ENCODE measurements at places on chromosomes 2 and 18.

DNA sequence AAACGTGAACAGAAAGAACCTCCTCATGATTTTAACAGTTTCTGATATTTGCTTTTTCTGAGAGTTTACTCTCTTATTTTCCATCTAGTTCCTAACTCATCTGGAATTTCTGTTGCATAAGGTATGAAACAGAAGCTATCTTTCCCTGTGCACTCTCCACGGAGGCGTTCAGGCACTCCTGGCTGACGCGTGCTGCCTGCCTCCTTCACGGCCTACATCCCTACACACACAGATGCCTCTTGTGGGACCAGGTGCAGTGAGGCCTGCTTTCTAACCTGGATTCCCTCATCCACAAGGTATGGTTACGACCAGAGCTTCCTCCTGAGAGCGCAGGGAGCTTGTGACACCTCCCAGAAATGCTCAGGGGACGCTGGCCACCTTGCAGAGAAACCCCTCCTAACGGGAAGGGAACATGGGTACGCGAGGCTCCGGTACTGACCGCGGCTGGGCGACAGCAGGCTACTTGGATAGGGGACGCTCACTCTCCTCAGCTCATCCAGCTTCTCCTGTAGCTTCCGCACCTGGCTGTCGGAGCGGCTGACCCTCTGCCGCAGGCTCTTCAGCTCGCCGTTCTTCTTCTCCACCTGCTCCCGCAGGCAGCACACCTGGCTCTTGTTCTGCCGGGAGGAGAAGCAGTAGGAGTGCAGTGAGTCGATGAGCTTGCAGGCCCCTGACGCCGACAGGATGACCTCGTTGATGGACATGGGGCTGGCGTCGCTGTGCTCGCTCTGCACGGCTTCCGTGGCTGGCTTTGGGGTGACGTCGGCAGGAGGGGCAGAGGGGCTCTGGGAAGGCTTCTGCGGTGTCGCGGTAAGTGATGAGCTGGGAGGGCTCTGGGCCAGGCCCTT lies 4.3 kb downstream of the THAP4 start:
- DNase-seq, result no peak

GRCh38 chr2:222707689-222708273 lies 36.3 kb downstream of the MOGAT1 start:
- DNase-seq, result no peak

DNA sequence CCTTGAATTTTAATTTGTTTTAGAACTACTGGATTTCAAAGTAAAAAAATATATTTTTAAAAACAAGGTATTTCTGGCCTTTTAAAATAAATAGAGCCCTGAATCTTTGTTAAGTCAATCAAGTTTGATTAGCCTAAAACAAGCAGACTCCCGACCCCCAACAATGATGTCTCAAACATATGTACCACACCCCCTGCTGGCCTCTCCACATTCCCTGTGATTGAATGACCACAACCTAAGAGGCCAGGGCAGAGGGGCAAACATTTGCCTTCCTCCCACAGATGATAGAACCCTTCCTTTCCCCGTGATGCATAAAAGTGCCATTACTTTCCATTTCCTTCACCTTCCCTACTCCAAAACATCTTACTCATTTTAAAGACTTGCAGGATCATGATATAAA lies 130.9 kb downstream of the STK39 start:
- DNase-seq, result no peak

DNA sequence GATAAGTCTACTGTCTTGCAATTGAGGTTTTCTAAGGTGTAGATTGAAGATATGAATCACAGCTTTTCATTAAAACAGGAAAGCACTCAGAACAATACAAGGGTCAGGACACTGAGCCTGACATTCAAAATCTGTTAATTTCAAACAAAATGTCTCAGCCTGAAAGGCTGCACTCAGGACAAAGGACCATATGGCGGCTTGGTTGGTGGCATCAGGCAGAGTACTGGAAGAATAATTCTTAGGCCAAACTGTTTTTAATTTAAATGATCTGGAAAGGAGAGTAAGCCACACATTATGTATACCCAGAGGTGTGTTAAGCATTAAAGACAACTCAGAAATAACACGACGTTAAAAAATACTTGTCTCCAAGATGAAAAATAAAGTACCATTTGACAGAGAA lies 85.9 kb downstream of the SKA1 start:
- DNase-seq, result no peak

DNA sequence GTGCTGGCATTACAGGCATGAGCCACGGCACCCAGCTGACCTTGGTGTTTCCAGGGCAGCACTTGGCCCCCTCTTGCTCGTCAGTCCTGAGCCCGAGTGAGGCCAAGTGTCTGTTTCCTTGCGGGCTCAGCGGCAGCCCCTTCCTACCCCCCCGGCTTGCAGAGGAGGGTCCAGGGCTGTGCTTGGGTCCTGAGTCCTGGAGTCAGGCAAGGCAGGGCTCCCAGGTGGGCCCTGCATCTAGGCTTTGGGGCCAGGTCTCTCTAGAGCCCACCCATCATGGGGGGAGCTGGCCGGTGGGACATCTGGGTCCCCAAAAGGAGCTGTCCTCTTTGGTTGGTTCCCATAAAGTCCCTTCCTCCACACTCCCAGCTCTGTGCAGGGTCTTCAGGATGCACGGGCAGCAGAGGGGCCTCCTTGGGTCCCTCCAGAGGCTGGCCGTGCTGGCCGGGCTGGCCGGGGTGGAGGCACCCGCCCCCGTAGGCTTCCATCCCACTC lies 63.7 kb upstream of the HPCAL1 start:
- no peak for DNase-seq

DNA sequence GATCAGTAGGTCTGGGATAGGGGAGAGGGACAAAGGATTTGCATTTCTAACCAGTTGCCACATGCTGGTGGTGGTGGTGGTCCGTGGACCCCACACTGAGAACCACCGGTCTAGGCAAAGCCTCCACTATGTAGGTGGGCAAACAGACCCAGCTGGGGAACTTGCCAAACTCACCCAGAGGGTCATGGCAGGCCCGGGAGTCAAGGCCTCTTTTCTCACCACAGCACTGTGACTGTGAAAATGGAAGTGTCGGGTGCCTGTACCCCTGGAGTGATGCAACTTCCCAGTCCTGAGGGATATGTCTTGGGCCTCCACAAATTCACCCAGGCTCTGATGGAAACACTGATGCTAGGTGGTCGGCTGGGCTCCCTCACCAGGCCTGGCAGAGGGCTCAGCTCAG lies 101.2 kb upstream of the SMAD2 start:
- no peak for DNase-seq

GRCh38 chr2:190984595-190984994 lies 29.4 kb downstream of the STAT1 start:
- no peak for DNase-seq

GRCh38 chr2:236399409-236399808 lies 135.2 kb upstream of the ASB18 start:
- no peak for DNase-seq

GRCh38 chr18:35750929-35751328 lies 169.4 kb downstream of the GALNT1 start:
- DNase-seq, result no peak

GRCh38 chr18:37540424-37541138 lies 25.0 kb downstream of the CELF4 start:
- no peak for DNase-seq

GRCh38 chr18:8673256-8674209 lies 31.8 kb upstream of the MTCL1 start:
- DNase-seq, result no peak

- DNase-seq, result no peak
Measured at GRCh38 chr18:43847164-43848091, 570.1 kb upstream of the SYT4 start.

DNA sequence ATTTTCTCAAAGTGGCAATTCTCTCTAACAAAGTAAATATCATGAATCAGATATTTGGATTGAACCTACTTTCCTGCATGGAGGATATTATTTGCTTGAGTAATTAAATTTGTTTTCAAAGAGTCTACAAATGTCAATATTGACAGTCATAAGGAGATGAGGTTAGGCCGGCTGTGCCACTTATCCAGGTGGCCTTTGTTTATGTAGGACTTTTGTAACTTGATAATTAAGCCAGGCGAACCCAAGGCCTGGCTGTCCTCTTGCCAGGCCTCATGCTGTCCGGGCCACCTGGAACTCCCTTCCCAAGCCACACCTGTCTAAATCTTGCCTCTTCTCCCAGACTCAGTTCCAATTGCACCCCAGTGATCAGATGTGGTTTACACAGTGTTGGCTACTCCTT lies 255.2 kb downstream of the ACKR3 start:
- DNase-seq, result no peak

DNA sequence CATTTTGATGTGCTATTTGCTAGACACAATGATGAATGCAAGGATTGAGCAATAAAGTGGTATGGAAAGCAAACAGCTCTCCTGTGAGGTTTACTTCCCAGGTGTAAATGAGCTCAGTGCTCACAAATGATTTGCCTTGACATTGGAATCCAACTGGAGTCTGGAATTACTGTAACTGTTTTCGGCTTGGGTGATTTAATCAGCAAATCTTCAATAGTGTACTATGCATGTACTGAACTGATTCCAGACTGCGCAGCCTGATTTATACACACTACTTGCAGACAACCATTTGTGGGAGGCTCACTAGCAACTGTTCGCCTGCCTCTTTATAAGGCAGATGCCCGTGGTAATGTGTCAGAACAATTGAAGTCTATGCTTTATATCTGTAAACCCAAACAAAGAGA lies 27.9 kb upstream of the SOX11 start:
- DNase-seq, result no peak

DNA sequence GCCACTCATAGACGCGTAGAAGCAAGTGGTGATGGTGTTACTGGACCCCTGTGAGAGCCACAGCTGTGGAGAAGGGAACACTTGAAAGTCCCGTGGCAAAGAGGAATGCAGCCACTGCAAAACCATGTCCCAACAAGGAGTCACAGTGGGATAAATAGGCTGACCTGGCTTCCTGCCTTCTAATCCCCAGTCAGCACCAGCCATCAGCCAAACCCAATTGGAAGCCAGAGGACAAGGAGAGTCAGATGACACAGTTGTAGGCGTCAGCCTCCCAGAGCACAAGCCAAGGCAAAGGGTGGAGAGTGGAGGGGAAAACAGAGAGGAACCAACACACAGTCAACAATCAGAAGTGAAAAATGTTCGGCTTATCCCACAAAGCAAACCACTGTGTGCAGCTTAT lies 5.5 kb upstream of the CYBRD1 start:
- DNase-seq, result no peak

- no peak for DNase-seq
Measured at GRCh38 chr2:152694161-152694661, 23.1 kb downstream of the PRPF40A start.

DNA sequence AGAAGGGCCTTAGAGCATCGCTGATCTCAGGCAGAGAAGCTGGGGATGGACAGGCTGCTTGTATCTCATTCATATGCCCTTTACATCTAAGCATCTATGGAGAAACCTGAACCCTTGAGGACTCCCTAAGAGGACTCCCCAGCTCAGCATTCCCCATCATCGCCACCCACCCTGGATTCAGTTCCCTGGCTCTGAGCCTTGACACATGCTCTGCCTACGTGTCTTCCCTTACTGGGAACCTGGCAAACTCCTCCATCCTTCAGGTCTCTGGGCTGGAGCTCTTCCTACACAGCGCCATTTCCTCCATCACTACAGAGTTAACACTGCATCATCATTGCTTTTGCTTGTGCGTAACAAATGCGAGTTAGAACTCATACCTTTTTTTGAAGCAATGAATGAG lies 31.2 kb upstream of the OTOF start:
- DNase-seq, result no peak

DNA sequence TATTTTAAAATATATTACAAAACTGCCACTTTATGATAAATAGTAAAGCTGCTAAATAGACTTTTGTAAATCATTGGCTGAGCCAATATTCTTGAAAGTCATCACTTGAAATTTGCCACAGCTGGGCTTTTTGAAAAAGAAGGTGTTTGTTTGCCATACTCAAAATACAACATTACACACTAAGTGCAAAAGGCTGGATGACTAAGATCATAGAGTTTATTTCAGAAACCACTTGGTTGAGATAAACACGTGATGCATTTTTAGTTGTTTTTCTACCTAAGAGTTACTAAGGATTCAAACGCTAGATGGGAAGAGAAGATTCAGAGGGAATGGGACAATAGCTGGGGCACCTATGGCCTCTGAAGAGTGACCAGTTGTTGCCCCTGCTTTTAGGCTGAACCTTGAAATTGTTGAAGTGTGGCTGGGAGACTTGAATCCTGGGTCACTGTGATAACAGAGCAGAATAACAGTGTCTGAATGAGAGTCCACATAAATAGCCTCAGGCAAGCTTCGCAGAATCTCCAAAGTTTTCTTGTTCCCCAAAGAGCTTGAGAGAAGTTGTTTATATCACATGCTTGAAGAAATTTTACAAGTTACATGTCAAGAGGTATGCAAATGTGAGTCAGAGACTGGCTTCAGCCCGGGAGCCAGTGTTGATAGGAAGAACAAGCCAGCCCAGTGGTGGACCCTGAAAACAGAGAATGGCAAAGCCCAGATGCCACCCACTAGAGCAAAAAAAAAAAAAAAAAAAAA lies 409.8 kb downstream of the GPD2 start:
- no peak for DNase-seq

- DNase-seq, result no peak
Measured at GRCh38 chr2:133599811-133600210, 31.5 kb upstream of the NCKAP5 start.

DNA sequence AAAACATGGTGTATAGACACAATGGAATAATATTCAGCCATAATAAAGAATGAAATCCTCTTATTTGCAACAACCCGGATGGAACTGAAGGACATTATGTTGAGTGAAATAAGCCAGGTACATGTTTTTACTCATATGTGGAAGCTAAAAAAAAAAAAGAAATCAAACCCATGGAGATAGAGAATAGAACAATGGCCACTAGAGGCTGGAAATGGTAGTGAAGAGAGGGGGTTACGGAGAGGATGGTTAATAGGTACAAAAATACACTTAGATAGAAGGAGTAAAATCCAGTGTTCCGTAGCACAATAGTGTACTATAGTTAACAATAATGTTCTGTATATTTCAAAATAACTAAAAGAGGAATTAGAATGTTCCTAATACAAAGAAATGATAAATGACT lies 12.8 kb upstream of the KIAA2012 start:
- no peak for DNase-seq

DNA sequence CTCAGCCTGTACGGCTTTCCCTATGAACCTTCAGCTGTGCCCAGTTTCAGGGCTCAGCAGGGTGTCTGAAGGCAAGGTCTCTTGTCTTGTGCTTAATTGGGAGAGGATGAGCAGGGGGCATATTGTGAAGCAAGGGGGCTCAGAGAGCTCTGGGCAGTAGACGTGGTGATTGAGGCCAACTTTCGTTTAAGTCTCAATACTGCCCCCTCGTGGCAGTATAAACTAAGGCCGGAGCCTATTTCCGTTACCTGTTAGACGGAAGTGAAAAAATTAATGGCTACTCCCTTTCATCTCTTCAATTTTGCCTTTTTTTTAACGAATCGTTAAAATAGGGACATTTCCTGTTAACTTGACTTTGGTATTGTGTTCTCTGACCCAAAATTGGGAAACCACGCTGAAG lies 193.4 kb downstream of the TDRD15 start:
- DNase-seq, result no peak
